Lower leg skin (tissue), 4 donors: ENCODE measurements at places on chromosomes 5 and 9.

DNA sequence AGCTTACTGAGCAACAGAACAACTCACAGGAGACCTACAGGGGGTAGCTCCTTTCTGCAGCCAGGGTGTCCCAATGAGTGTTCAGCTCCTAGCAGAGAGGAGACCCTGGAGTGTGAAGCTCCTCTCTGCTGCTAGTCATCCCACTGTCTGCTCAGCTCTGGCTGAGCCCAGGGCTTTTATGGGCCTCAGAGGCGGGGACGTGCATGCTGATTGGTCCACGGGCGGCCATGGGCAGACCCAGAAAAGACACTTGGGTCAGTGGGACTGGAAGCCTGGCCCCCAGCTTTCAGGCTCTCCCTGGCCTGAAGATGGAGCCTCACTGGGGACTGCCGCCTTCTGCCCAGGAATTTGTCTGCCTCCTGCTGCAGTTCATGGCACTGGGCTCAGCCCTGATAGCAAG lies 40.6 kb downstream of the TSPAN17 start:
- no peak for DNase-seq

DNA sequence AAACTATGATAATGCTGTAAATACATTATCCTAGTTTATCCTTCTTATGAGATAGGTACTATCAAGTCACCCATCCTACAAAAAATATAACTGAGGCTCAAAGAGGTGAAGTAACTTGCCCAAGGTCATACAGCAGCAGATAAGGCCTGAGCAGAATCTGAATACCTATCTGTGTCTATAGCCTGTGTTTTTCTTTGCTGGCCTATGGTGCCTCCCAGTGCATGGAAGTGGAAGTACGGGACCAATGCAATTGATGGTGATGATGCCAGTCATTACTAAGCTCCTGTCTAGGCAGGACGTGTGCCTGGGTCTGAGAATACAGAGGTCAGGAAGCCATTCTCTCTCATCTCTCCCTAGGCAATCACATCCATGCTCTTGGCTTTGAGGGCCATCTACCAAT lies 67.8 kb downstream of the FAT2 start:
- peak; percentile 74 for DNase-seq

- peak; percentile 65 for DNase-seq
These were observed 44.0 kb downstream of the IRF1 start for GRCh38 chr5:132446621-132447020.

DNA sequence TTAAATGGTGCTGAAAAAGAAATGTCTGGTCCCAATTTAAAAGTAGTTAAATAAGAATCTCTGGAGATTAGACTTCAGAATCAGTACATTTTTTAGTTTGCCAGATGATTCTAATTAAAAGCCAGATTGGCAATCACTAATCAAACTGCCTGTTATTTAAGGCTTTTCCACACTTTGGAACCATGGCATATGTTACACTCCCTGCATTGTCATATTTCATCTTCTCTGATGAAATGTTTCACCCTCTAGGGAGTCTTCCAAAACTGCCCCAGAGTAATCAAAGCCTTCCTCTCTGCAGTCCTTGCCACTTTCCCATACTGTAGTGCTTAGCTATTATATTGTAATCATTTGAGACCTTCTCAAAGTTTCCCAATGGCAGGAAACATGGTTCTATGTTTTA lies 17.5 kb upstream of the OR13C9 start:
- DNase-seq, result no peak

- DNase-seq, result no peak
These were observed 106.4 kb downstream of the CDK5RAP2 start for GRCh38 chr9:120473608-120474007.

- no peak for DNase-seq
These were observed 623.3 kb downstream of the HINT1 start for GRCh38 chr5:130541617-130542221.

DNA sequence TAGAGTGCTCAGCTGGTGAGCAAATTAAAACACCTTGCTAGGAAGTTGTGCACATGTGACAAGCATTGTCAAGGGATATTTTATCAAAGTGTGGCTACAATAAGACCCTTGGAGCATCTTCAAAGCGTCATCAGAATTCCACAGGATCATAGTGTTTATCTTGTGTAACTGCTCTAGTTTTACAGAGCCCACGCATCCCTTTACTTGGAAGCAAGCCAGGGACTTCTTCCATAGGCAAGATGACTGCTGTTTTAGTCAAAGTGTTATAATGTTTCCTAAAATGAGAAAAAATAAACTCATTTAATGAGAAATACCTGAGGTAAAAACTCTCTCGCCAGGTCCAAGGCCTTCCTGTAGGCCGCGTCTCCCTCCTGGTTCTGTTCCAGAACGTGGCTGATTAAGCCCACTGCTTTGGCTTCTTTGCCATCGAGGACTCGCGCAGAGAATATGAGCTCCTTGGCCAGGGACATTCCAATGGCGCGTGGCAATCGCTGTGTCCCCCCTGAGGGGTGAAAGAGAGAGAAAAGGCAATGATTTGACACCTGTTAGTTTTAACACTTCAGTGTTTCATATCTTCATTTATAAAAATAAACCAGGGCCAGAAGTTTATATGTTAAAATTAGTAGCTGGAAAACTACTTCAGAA lies 141.1 kb downstream of the AUH start:
- DNase-seq, result no peak

- DNase-seq, result no peak
These were observed 60.0 kb downstream of the ZNF608 start for GRCh38 chr5:124686239-124687004.

GRCh38 chr5:122064992-122065391 lies 13.1 kb downstream of the LOX start:
- no peak for DNase-seq

DNA sequence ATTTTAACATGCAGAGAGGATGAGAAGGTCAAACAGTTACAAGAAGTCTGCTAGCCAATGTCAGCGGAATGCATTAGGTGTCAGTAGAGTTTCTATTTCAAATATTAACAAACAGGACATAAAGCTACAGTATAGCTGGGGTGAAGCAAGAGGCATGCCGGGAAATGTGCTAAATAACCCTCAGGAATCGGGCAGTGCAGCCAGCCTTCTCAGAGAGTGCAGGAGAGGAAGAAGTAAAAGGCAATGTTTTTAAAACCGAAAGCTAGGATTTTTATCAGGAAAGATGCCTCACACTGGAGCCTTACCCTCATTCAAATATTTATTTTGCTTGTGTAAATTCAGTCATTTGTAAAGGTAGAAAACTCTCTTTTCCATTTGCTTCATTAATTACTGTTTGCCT lies 59.1 kb upstream of the SH3GL2 start:
- no peak for DNase-seq

DNA sequence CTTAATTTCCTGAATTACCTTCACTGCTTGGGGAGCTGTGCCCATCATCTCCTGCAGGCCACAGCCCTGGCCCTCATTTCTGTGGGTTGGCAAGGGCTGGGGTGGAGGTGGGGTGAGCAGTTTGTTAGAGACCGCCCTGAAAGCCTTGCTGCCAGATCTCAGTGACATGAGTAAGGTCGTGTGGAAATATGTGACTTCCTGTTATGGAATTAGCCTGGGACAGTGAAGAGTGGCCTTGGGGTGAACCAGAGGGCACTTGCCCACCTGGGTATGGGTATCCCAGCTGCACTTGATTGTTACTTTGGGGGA lies 2.5 kb upstream of the HNRNPAB start:
- DNase-seq, result no peak

- DNase-seq, result peak; percentile 68
These were observed 7.9 kb downstream of the SLC6A3 start for GRCh38 chr5:1437226-1437829.

DNA sequence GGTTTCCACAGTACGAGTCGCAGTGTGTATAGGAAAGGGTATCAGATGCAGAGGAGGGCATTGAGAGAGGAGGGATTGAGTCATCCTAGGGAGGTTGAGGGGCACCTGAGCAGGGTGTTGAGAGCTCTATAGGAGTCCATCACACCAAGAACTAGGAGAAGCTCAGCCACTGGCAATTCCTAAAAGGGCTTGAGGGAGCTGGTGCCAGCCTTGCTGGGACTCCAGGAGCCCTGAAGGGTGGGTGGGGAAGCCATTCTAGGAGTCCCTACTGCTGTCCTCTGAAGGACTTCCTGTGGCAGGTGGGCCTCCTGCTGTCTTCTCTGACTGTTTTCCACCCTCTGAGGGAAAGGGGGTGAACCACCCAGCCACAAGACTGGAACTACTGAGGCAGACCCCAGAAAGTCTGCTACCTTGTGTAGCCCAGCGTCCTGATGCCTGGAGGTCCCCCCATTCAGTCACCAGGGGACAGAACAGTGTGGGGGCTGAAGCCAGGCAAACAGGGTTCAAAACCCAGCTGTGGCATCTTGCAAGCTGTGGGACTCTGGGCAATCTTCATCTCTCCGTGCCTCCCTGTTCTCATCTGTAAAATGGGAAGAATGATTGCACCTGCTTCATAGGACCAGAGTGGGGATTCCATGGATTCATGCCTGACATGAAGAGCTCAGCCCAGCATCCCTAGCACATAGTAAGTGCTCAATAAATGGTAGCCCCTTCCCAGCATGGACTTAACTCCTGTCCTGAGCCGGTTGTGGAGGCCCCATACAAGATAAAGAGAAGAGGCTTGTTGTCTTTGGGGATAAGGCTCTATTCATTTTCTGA lies 149.5 kb downstream of the C9orf50 start:
- DNase-seq, result no peak

DNA sequence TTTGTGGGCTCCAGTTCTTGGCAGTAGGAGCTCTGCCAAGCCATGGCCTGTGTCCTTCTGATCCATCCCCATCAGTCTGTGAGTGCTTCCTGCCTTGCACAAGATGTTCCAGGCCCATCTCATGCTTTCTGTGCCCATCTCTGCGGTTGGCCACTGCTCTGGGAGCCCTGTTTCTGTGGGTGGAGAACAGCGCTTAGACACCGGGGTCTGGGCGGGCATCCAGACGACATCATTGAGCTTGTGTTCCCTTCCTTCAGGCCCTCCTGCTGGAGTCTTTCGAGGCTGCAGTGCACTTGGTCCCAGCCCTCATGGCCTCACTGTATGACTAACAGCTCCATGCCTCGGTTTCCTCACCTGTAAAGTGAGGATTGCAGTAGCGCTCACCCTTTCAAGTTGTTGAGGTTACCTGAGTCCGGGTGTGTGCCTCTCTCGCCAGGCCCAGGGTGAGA lies 14.9 kb upstream of the CARD19 start:
- no peak for DNase-seq

GRCh38 chr5:161230221-161230620 lies 316.3 kb downstream of the GABRB2 start:
- no peak for DNase-seq

- DNase-seq, result peak; percentile 83
These were observed 53.2 kb downstream of the TRIP13 start for GRCh38 chr5:945691-946551.

GRCh38 chr5:16034319-16035001 lies 145.1 kb downstream of the MARCHF11 start:
- DNase-seq, result no peak

- DNase-seq, result no peak
These were observed 9.3 kb downstream of the SLC46A2 start for GRCh38 chr9:112881331-112881730.

GRCh38 chr5:35185518-35185917 lies 44.8 kb downstream of the PRLR start:
- no peak for DNase-seq

DNA sequence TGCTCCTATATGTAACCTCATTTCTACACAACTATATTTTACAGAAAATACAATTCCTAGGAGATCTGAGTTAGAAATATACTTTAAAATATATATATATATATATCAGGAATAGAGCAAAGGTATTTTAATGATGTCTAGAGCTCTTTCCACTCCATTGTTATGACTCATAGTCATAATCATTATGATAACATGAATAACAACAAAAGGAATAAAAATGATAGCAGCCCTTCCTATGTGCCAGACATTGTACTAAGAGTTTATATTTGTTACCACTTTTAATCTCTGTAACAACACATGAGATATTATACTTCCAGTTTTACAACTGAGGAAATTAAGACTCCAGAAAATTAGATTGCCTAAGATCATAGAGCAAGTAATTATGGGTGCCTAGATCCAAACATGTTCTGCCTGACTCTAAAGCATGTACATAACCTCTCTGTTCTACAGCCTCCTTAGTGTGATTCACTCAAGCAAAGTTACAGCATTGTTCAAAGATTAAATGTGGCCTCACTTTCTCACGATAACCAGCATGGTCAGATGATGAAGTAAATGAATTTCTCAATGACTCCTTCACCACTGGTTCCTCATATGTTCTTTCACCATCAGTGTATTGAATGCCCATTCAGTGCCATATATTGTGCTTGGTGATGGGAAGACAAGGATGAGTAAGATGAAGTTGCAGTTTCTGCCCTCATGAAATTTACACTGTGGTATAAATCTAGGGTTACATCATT lies 452.1 kb downstream of the EFNA5 start:
- no peak for DNase-seq

GRCh38 chr9:114518599-114519022 lies 13.3 kb upstream of the WHRN start:
- peak; percentile 68 for DNase-seq

GRCh38 chr9:107312376-107313050 lies 29.4 kb downstream of the RAD23B start:
- DNase-seq, result no peak

DNA sequence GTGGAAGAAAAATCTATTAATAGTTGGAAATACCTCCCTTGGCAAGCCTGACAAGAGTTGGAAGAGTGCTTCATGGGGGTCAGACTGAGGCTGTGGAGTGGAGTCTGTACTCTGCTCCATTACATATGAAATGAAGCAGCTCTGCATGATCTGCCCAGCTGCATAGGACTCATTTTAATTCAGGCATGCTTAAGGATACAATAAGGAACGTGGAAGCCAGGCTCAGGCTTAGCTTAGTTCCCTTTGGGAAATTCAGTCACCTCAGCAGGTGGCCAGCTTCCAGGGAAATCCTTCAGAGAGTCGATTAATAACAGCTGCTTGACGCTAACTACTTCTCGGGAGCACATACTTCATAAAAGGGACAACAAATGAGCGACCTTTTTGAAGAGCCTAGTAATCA lies 1672.9 kb upstream of the WWC1 start:
- DNase-seq, result no peak

GRCh38 chr9:113456235-113456634 lies 7.3 kb upstream of the RGS3 start:
- no peak for DNase-seq

GRCh38 chr5:174425271-174425963 lies 299.0 kb upstream of the MSX2 start:
- DNase-seq, result no peak

- DNase-seq, result no peak
These were observed 34.0 kb upstream of the PPP1R2B start for GRCh38 chr5:156815988-156816599.

DNA sequence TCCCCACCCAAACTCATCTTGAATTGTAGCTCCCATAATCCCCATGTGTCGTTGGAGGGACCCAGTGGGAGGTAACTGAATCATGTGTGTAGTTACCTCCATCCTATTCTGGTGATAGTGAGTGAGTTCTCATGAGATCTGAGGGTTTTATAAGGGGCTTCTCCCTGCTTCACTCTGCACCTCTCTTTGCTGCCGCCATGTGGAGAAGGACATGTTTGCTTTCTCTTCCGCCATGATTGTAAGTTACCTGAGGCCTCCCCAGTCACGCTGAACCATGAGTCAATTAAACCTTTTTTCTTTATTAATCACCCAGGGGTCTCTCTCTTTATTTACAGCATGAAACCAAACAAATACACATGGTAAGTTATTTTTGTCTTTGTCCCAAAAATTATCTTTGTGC lies 726.1 kb downstream of the CDH18 start:
- no peak for DNase-seq
